ENCODE measurements at places on chromosomes 11 and 22.

- DNase-seq: no peak
Measured at GRCh38 chr22:26610996-26611395, 6.8 kb downstream of the CRYBB1 start.

DNA sequence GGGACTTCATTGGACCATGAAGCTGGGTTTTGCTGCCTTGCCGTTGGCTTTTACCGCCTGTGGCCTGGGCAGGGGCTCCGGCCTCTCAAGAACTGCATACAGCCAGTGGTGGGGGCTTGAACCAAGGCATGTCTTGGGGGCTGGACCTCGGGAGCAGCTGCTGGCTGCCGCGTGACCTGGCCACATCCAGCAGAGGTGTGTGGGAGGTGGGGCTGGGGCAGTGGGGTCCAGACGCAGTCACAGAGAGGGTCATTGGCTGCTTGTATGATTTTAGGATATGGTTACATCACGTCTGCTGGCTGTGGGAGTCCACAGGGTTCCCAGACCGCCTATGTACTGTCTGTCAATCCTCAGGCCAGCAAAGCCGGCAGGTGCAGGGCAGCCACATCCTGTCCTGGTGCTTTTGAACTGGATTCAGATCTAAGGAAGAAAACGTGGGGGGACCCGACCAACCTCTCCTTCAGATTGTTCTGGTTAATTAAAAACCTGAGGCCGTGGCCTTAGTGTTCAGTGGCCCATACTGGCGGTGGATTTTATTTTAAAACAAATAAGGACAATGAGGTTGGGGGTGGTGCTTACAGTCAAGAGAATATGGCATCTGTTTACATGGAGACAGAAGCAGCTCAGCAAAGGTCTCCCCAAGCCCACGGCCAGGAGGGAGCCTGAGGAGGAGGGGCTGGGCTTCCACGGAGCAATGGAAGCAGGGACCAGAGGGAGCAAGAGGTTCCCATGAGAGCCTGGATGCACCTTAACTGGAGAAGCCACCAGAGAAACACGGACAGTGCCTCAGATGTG is 426.0 kb downstream of the TBC1D22A start:
- DNase-seq: no peak

GRCh38 chr11:8863838-8864237 is 47.2 kb upstream of the AKIP1 start:
- no peak for DNase-seq

DNA sequence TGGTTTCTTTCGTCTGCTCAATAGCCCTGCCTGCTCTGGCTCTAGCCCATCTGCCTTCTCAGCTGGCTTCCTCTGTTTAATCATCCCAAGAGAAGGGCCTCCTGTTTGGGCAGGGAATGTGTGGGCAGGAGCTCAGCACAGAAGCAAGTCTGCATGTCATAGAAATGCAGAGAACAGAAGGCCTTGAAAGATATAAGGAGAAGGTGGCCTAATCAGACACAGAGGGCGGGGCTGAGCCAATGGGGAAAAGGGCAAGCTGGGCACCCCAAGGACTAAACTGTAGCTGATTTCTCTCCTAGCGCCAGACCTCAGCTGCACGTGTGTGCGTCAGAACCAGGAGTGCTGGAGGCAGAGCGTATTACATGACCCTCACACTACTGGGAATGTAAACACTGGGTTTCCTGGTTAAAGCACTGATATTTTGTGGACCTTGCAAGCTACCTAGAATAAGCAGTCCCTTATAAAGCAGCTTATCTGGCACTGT is 7.6 kb upstream of the CCKBR start:
- no peak for DNase-seq

DNA sequence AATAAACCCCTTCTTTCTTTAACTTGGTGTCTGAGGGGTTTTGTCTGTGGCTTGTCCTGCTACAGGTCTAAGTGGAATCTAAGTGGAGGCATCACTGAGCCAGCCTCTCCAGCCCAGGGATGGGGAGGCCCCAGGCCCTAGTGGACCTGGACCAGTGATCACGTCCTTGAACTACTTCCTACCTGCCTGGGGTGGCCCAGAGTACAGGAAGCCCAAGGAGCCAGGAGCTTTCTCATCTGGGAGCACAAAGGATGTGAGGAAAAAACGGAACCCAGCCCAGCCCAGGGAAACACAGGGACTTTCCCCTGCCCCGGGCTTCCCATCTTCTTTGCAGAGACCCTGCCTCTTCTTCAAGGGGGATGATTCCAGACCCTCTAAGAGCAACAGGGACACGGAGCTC is 3.5 kb upstream of the CD5 start:
- DNase-seq: no peak

All from progenitor cell of endocrine pancreas (in vitro differentiated cells).